ENCODE measurements at places on chromosomes 11 and 22. TPM values are rescaled to one million over a fixed set of nuclear protein-coding genes. Genes with fewer than 3 reads are reported as not detected.
A peak's percentile ranks its signal among the peaks of the same experiment; 100 is the strongest.

RAB3IL1 gene
- 20.7 TPM for total RNA-seq

VSIG10L2 gene
- total RNA-seq, result not detected

OR8B3 gene
- not detected for total RNA-seq

BUD13 gene
- total RNA-seq, result 17.2 TPM

SLCO2B1 gene
- total RNA-seq, result 141 TPM

LARGE1 gene
- 31.6 TPM for total RNA-seq

TRIM3 gene
- total RNA-seq, result 21.4 TPM

- DNase-seq, result no peak
Measured at GRCh38 chr11:4881860-4882500, at the start of gene OR51T1. Gene OR51T1 (plus strand): TSS chr11:4881900. CDS start chr11:4881900, 0 bp downstream.

- DNase-seq, result no peak
Measured at GRCh38 chr22:45008186-45008681, 1.6 kb downstream of the PHF21B start.

- DNase-seq, result peak; percentile 60
Measured at GRCh38 chr22:20178915-20179227, 28.0 kb upstream of the CCDC188 start.

GRCh38 chr22:23849009-23850006 is 8.4 kb upstream of the SLC2A11 start:
- peak; percentile 99 for DNase-seq

DNA sequence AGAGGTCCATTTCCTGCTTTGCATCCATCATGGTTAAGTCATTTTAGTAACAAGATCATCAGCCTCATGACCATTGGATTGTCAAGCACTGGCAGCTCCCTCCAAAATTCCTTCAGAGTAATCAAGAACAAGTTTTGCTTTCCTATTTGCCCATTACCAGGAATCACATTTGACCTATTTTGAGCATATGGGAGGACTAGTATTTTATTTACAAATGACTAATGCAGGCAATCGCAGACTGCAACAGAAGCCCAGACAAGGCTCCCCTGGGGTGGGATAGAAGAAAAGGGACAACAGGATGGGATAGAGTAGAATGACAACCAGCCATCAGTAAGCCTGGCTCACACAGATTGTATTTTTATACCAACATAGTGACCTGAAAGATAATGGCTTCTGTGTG is 9.1 kb downstream of the MMP10 start:
- DNase-seq, result no peak

- DNase-seq, result no peak
Measured at GRCh38 chr11:69312453-69313404, 18.8 kb downstream of the MYEOV start.

GRCh38 chr11:92765965-92766371 is 203.5 kb upstream of the MTNR1B start:
- DNase-seq, result peak; percentile 21

DNA sequence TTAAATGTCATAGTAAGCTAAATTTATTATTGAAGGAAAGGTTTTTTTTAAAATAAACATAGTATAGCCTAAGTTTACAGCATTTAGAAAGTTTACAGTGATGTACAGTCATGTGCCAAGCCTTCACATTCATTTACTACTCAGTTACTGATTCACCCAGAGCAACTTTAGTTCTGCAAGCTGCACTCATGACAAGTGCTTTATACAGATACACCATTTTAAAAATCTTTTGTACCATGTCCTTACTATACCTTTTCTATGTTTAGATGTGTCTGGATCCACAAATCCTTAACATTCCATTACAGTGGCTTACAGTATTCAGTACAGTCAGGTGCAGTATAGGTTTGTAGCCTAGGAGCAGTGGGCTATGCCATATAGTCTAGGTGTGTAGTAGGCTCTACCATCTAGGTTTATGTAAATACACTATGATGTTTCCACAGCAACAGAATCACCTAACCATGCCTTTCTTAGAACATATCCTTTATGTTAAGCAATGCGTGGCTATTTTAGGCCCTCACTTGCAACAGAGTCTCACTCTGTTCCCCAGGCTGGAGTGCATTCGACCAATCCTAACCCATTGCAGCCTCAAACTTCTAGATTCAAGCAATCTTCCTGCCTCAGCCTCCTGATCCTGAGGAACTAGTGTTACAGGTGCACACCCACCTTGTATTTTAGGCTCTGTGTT is 79.5 kb upstream of the SLC25A18 start:
- DNase-seq, result no peak

GRCh38 chr11:56522008-56522407 is 21.0 kb downstream of the OR5M11 start:
- DNase-seq, result no peak

GRCh38 chr11:20138707-20139106 is 21.6 kb downstream of the DBX1 start:
- no peak for DNase-seq

GRCh38 chr11:119551420-119552105 is 128.6 kb upstream of the THY1 start:
- DNase-seq, result no peak

- peak; percentile 4 for DNase-seq
Measured at GRCh38 chr11:134349109-134349801, 17.5 kb downstream of the GLB1L2 start.

DNA sequence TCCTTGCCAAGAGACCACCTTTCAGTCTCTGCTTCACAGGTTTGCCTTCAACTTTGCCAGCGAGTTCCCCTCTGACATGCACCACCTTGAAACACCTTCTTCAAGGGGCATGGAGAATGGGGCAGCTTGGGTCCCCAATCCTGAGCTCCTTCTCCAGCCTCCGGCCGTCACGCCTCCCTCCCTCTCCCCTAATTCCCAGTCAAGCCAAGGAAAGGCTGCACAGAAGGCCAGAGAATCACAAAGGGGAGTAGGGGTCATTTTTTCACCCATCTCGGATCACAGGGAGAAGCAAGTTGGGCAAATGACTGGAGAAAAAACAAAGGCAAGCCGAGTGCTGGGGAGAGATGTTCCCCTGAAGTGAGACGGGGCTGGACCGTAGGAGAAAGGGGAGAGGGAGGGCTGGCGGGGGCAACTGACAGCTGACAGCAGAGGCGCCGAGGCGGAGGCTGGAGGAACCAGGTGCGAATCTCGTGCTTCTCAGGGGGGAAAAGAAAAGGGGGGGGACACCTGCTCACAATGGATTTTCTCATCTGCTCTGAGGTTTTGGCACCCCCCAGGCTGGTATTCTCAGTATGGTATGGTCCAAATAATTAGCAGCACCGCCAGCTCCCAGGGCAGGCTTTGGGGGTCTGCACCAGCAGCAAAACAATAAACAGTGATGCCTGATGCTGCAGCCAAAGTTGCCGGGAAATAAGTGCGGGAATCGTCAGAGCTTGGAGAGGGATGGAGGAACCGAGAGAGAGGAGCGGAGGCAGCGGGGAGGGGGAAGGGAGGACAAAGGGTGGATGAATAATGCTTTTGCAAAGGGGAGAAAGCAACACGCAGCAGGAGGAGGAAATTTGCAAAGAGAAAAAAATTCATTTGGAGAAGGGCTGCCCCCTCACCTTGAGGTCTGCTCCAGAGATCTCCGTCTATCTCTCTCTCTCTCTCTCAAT is 644 bp downstream of the YPEL4 start:
- DNase-seq, result no peak

GRCh38 chr11:7964873-7965272 is 374 bp downstream of the NLRP10 start:
- DNase-seq, result no peak

DNA sequence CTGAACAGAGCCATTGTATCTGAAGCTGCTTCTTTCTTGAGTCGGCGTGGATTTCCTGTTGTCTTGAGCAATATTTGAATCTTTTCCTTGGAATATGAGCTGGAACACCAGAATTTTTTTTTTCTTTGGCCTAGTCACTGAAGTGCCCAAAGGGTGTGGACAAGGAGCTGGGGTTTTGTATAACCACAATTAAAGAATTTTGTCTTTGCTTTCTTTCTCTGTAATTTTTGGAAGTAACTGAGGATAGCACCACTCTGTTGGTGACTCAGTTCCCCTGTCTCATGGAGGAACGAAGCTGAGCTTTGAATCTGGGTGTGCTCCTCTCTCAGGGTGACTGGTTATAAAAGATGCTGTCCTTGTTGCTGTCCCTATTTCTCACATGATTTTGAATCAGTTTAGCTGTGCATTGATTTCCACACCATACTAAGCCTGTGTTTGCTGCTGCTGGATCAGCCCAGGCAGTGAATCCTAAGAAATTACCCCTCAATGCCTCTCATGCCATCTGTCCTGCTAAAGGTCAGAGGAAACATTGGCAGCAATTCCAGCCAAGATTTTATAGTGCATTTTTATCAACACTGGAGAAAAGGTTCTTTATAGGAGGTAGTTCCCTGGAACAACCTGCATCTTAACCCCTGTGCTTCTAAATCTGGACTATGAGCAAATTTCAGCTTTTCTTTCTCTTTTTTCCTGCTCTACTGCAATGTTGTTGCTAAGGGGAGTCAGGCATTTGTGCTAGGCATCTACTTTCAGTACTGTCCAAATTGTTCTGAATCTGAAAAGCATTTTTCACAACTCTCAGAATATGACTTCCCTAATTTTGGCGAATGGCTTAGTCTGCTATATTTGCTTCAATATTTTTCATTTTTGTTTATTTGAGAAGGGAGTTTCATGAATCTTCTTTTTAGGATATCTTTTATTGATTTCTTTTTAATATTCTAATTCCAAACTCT is 540.8 kb downstream of the SOX6 start:
- no peak for DNase-seq

DNA sequence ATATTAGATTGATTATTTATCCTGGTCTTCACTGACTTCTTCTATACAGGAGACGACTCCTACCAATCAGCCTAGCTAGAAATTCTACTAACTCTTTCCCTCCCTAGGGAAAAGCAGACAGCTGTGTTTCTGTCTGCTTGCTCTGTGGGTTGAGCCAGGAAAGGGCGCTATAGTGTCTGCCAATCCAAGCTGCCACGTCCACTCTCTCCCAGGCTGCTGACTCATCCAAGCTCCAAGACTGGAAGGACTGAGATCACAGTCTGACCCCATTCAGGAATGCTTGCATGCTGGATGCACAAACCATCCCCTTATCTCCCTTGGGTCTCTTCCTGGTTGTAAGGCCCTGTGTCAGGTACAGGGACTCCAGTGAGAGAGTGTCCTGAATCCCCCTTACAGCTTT is 955.6 kb downstream of the OPCML start:
- DNase-seq, result no peak

- DNase-seq, result peak; percentile 90
Measured at GRCh38 chr11:63888170-63889086, 28.5 kb downstream of the RCOR2 start.

DNA sequence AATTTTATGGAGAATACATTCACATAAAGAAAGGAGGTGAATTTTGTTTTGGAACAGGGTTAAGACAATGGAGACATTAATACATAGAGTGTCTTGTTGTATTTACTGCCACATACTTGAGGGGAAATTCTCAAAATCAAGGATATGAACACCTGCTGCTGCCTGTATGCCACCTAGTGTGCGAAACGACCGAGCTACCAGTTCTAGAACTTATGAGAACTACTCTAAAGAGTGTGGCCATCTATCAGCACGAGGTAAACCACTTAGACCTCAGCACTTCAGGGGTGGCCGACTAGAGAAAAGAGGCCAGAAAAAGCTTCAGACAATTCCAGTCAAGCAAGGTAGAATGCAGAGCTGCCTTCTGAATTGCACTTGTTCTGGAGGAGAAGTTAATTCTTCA is 1.5 kb upstream of the AGBL2 start:
- DNase-seq, result no peak

- DNase-seq, result no peak
Measured at GRCh38 chr11:125935618-125936199, 10.1 kb upstream of the VSIG10L2 start.

DNA sequence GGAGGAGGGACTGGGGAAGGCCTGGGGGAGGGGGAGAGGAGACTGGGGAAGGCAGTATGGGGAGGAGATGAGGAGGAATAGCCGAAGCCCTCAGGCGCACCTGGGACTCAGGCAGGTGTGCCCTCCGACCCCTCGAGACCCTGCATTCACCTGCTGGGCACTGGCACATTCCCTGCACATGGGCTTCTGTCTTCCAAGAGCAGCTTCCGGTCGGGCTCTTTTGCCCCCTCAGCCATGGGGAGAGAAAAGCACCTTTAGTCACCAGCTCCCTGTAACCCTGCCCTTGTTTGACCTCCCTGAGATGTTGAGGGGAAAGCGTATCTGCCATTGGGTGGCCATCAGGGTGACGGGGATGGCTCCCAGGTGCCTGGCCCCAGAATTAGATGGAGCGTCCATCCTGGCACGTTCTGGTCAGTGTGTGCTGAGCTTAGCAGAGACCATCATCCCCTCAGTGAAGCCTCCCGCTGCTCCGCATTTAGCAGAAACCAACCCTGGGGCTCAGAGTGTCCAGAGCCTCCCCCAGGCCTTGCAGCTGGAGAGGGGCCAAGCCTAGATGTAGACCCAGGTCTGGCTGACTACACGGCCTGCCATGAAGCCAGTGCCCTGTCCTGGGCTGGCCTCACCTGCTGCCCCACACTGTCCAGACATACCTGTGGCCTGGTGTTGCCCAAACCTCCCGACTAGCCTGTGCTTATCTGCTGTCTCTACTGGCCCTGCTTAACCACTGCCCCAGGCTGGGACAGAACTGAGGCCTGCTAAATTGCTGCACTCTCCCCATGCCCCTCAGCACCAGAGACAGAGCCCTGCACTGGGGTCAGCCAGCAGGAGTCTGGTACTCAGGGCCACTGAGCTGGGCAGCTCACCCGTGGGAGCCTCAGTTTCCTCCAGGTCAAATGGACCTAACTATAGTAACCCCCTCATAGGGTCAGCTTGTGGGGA is 6.2 kb downstream of the ANO1 start:
- DNase-seq, result no peak

- no peak for DNase-seq
Measured at GRCh38 chr11:27571154-27571810, 64.7 kb upstream of the LIN7C start.

DNA sequence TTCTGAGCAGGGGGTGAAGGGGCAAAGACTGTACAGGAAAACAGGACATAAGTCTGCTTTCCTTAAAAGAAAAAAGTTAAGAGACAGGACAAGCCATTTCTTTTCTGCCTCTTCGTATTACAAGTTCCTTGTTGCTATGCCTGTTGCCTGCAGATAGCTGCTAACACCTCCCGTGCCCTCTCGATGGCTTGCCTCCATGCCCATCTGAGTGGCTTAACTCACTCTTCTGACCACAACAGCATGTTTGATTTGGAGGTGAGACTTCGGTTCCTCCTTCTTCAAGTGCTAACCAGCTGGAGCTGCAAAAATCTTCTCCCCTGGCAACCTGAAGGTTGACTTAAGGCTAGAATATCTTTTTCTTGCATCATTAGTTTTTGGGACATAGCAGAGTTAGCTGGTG is 103.1 kb downstream of the PRR5L start:
- no peak for DNase-seq

DNA sequence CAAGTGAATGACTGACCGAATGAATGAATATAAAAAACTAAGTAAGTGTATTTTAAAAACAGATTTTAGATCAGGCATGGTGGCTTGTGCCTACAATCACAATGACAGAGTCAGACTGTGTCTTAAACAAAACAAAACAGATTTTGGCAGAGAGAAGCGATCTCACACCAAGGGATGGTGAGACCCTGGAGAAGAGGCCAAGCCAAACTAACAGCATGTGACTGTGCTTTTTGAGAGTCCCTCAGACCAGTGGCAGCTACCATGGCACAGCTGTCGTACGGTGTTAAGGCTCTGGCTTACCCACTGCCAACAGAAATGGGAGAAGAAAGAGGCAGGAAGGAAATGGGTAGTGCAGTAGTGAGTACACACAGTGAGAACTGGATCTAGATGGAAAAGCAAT is 60.6 kb downstream of the SGSM3 start:
- no peak for DNase-seq
